ENCODE measurements at places on chromosomes 3 and 15. TPM values are rescaled to one million over a fixed set of nuclear protein-coding genes. Genes with fewer than 3 reads are reported as not detected.

- no peak for DNase-seq
These were observed 18.3 kb upstream of the VGLL3 start for GRCh38 chr3:87009271-87009670.

GRCh38 chr3:70247955-70248354, 64.5 kb downstream of the MDFIC2 start:
- DNase-seq = no peak

- DNase-seq = peak; percentile 23
These were observed 108.5 kb downstream of the TNIK start for GRCh38 chr3:171351676-171352075.

GRCh38 chr3:167114619-167115018, 265.5 kb downstream of the ZBBX start:
- no peak for DNase-seq

GRCh38 chr3:14959359-14959943, 12.1 kb downstream of the NR2C2 start:
- DNase-seq = no peak

- DNase-seq = no peak
These were observed 64.8 kb upstream of the HEG1 start for GRCh38 chr3:125120379-125121122.

GRCh38 chr15:101000271-101000681, 81.1 kb downstream of the LRRK1 start:
- DNase-seq = no peak

DNA sequence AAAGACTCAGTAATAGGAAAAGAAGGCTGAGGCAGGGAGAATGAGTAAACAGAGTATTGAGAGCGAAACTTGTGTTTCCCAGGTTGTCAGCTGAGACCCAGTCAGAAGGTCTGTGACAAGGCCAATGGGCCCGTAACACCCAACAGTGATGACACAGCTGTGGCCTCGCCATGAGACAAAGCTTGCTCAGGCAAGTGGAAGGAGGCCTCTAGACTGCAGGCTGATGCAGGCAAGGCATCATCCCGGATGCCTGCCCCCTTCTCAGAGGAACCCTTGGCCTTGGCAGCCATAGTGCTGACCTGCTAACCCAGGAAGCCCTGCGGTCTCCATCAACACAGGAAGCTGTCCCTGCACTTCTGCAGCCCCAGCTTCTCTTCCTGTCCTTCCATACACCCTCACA, 15.4 kb downstream of the RAB6B start:
- DNase-seq = no peak

DNA sequence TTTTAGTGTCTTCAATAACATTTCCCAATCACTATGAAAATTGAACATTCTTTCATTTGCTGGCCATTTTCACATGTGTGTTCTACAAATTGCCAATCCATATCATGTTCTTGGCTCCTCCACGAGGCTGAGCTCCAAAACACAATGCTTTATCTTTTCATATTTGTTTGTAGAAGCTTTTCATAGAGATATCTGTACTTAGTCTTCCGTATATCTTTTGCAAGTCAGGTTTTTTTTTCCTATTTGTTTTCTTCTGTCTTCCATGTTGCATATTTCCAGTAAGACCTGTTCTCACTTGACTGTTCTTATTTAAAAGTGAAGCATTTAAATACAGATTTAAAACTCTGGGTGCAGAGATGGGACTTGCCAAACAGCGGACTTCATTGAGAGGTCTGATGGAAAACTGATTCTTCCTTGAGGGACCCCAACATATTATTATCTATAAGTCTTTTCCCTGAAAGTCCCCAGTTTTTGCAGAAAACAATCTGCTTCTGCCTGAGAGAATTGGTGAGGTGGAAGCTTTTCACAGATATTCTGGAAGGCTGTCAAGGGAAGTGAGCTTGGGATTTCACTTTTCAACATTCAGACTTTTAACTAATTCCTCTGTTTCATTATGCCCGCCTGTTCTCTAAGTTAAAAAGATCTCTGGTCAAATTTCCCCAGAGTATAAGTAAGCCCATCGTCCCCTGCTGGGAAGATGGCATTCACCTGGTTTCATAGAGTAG, 77.8 kb upstream of the KCNMB2 start:
- no peak for DNase-seq

Gene TMEM212
- not detected for total RNA-seq

Gene MKRN3
- not detected for total RNA-seq

Measured in lower leg skin (tissue), 4 donors.